ENCODE measurements at places on chromosomes 12 and 14.

DNA sequence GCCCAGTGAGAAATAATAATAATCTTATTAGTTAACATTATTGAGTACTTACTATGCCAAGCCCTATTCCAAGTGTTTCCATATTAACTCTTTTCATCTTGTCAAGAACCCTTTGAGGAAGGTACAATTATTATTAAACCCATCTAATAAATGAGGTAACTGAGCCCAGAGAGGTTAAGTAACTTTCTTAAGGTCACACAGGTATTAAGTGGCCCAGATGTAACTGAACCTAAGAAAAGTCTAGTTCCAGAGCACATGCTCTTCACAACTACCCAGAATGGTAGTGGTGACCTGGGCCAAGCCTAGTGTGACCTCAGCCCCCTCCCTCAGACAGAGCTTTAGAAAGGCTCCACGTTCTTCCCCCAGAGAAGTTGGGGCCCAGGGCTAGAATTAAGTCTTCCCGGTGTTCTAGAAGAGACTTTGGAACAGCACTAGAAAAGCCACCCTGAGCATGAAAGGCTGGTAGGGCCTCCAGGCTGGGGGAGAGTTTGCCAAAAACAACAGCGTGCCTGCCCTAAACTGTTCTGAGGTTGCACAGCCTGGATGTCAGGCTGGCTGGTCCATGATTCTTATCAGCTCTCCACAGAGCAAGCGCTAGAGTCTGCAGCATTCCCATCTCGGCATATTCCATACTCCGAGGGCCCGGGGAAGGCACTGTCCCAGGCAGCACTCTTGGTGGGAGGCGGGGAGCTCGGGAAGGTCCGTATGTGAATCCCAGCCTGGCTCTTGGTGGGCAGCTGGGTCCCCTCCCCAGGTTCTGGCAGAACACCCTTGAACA, 41.3 kb upstream of the CTDSP2 start:
- no peak for DNase-seq

GRCh38 chr12:90899456-90900182, 55.4 kb downstream of the CCER1 start:
- no peak for DNase-seq

DNA sequence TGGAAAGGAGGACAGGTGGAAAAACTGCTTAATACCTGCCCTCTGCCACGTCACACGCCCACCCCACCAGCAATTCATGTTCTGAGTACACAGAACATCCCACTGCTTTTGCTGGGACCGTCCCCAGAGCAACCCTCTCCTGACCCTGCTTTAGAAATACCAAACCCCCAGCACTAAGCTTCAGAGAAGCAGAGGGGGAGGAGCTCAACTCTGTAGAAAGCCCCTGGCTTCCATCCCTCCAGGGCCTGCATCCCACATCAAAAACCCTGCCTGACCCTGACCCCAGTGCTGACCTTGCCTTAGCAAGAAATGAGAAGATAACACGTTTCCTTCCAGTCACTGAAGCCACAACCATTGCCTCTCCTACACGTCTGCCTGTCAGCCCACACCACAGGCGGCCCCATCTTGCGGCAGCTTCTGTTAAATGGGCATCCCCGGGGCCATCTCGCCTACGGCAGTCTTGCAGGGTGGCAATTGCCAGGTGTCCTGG, 19.7 kb downstream of the VDR start:
- DNase-seq: no peak

DNA sequence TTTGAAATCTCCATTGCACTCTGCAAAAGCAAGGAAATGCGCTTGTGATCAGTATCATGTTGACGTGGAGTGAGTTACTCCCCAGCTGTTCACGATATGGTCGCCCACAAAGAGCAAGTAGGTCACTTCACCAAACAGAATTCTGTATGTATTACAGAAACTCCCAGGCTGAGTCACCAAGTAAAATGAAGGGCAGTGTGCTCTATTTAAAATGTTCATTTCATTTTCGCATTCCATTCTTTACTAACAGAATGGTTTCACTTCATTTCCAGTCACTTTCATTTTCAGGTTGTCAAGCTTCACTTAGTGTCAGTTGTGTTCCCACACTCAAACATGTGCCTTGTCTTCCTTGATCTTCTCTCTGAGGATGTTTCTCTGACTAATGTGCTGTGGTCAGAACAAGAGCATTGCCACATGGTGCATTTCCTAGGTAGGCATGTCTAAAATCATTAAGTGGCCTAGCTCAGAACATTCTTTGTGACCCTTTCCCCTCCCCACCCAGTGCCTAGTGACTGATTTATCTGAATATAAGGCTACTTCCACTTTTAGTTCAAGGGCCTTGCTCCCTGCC, 391.2 kb downstream of the RAD51B start:
- DNase-seq: no peak

DNA sequence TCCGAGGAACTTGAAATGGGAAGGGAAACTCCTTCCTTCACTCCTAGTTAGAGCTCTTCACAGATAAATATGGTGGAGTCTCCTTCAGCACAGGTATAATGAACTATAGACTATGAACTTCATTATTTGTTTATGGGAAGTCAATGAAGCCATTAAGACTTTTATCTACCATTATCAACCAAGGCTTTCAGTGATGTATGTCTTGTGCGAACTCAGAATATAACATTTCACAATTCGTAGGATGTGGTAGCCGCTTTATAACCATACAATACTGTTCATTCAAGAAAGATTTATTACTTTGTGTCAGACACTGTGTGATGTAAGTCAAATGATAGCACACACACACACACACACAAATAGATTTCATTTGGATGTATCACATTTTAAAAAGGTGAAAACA, 24.8 kb upstream of the ETNK1 start:
- no peak for DNase-seq

GRCh38 chr12:95755261-95755865, 35.2 kb downstream of the NTN4 start:
- no peak for DNase-seq

DNA sequence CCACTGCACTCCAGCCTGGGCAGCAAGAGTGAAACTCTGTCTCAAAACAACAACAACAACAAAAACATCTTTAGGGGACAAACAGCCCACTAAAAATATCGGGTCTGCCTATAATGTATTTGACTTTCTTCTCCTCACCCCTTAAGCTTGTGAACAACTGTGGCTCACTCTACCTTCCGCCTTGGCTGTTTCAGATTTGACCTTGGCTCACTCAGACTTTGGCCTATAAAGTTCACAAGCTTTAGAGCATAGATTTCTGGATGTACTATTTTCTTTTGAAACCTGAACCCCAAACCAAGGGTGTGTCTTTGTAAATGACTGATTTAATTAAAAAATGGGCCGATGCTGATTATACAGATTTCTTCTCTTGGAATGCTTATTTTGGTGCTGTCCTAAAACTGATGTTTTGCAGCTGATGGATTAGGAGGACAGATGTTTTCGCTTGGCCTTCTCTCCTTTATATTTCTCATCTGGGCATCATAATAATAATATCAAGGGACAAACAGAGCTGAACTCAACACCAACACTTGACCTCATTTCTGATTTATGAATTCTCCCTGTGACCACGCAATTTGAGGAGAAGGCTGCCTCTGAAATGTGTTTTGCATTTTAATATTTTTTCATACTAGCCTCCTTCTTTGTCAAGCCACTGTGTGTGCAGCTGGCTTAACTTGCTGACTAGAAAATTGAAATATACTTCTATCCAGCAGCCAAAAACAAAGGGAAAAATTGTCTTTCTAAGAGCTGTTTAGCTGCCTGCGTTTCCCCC, 40.2 kb upstream of the RASSF3 start:
- no peak for DNase-seq

DNA sequence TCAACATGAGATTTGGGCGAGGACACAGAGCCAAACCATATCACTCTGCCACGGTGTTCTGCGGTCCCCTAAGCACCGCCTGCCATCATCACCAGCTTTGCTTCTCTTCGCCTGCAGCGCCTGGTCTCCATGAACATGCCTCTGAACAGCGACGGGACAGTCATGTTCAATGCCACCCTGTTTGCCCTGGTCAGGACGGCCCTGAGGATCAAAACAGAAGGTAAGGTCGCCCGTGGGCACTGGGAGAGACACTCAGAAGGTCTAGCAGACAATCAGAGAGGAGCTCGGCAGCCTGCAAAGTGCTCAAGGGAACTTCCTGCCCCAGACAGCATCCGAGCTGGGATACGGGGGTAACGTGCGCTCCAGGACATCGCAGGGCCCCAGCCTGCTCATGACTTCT, 126.0 kb upstream of the FKBP4 start:
- no peak for DNase-seq

GRCh38 chr14:28057359-28058296, 709.0 kb upstream of the FOXG1 start:
- DNase-seq: peak; percentile 30

DNA sequence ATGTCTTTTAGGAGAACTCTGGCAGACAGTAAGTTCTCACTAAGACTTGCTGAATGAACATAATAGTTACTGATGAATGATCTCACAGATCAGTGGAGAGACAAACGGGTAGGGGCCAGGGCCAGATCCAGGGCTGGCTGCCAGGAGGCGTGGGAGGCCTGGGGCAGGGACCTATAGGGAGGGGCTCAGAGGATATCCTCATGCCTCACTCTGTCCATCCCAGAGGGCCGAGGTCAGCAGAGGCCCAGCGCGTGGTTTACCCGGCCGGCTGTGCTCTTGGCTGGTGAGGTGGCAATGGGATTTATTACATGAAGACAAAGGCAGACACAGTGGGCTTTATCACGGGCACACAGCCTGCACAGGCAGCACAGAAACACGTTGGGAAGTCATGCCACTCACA, 85.4 kb downstream of the CHGA start:
- DNase-seq: no peak

GRCh38 chr12:29286081-29286790, 94.7 kb downstream of the ERGIC2 start:
- no peak for DNase-seq

- peak; percentile 49 for DNase-seq
Measured at GRCh38 chr14:69559581-69560011, 15.1 kb downstream of the CCDC177 start.

GRCh38 chr14:41606532-41607303, at the start of gene LRFN5:
LRFN5 (plus strand) TSS chr14:41606876.
- DNase-seq: no peak

- no peak for DNase-seq
Measured at GRCh38 chr14:52703225-52703624, 3.8 kb upstream of the PSMC6 start.

DNA sequence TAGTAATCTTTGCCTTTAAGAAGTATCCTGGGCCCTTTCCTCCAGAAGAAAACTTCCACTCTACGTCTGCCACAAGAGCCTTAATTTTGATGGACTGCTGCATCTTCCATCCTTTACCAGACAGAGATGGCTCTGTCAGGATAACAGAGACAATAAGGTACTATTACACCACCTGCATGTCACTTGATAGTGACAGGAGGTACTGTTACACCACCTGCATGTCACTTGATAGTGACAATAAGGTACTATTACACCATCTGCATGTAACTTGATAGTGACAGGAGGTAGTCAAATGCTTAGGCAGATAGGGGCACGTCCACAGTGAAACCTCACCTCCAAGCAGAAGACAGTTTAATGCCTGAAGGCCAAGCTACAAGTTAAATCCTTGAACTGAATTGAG, 13.9 kb downstream of the OR6C74 start:
- peak; percentile 10 for DNase-seq

DNA sequence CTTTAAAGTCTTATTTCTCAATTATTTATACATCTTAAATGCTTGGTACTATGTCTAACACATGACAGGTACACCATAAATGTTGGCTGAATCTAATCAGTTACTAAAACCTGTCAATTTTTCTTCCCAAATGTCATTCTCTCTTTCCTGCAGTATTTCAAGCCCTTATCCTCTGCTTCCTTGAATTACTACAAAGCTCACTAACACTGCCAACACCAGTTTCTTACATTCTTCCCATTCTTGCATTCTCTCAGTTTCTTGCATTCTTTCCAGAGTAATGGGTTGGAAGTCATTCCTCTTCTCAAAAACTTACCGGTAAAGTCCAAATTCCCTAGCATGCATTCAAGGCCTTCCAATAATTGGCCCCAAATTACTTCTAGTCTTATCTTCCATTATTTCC, 9.6 kb upstream of the SMARCC2 start:
- no peak for DNase-seq

- no peak for DNase-seq
Measured at GRCh38 chr14:95533822-95534221, 1.0 kb upstream of the GLRX5 start.

- no peak for DNase-seq
Measured at GRCh38 chr12:118397708-118398440, 21.5 kb downstream of the SUDS3 start.

- no peak for DNase-seq
Measured at GRCh38 chr14:22018890-22019289, 345.3 kb upstream of the OR4E1 start.

- DNase-seq: peak; percentile 65
Measured at GRCh38 chr14:71529848-71530247, 402.4 kb upstream of the RGS6 start.

- no peak for DNase-seq
Measured at GRCh38 chr14:68665131-68665530, 127.7 kb downstream of the ZFP36L1 start.

GRCh38 chr12:89971880-89972279, 263.2 kb upstream of the ATP2B1 start:
- DNase-seq: no peak

DNA sequence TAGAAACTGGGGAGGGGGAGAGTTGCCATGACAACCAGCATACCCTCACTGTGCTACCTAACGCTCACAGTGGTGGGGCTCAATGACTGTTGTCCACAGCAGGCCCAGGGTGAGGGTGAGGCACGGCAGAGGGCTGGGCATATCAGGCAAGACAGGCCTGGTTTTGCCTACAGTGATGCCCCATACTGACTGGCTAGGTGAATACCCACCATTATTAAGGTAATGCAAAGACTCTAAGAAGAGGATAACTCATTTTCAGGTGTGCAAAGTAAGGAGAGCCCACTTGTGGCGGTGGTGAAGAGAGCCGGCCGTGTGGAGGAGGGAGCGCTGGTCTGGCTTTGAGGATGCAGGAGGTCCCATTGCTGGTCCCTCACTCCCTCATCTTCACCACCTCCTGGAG, 422.3 kb downstream of the FUT8 start:
- no peak for DNase-seq

- DNase-seq: no peak
Measured at GRCh38 chr12:122199484-122200355, 3.8 kb upstream of the B3GNT4 start.

DNA sequence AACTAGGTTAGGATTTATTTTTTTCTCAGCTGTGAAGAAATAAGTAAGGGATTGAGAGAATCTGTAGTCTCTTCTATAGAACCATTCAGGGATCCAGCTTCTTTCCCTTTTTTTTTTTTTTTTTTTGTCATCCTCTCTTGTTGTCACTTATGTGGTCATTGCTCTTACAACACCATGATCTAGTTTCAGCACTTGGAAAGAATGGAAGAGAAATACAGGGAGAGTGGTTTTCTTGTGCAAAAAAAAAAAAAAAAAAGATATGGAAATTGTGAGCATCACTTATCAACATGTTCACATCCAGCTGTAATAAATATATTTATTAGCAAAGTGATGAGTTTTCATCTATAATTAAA, 599.3 kb downstream of the SLC6A15 start:
- DNase-seq: no peak

- no peak for DNase-seq
Measured at GRCh38 chr12:4813741-4814140, 93.5 kb downstream of the GALNT8 start.

GRCh38 chr14:34718750-34719304, 4.4 kb upstream of the CFL2 start:
- DNase-seq: no peak
